ENCODE measurements at places on chromosomes 16 and 17.

DNA sequence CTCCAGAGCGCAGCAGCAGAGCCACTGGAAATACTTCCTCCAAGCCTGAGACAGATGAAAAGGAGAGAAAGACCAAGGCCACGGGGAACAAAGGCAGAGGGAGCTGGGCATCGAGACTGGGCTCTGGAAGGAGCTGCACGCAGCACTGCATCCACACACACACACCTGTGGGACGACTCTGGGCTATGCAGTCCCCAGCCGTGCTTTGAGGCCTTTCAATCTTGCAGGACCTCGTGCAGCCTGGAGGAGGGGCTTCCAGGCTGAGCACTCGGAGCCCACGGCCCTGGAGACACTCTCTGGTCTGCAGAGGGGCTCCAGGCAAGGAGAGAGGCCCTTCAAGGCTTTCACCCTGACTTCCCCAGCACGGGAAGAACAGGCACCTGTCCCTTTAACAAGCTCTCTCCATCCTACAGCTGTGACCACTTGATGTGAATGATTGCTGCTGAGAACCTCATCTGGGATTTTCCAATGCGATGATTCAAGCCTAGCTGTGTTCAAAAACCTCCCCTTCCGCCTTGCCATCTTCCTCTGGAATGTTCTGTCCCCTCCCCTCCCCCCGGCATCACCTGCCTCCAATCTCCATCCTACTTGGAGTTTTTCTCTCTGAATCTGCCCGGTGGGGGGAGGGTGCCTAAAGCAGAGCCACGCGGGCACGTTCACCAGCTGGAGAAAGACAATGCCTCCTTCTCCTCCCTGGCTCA, 37.5 kb downstream of the RBFOX3 start:
- DNase-seq = no peak

DNA sequence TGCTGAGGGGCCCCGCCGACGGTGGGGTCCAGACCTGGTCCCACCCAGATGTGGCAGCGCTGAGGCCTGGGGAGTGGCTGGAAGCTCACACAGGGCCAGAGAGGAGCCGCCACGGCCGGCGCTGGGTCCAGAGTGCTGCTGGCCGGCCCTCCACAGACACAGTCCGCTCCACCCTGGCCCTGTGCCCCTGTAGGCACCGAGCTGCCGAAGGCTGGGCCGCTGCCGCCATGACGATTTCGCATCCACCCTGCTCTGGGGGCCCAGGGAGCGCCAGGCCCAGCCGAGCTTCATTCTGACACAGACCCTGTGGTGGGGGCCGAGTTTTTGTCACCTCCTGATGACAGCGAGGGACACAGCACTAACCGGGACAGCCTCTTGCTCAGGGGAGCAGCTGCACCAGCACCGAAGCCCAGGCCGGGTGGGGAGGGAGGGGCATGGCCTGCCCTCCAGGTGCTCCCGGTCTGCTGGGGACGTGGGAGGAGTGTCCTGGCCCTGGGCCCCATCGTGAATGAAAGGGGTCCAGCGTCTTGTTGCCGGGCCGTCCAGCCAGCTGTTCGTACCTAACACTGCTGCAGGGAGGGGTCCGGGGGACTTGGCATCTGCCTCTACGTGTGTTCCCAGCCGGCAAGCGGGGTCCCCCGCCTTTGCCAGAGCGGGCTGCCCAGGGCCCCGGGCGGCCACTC, 27.1 kb upstream of the SSTR5 start:
- peak; percentile 77 for DNase-seq

- no peak for DNase-seq
Measured at GRCh38 chr16:9081158-9081557, 10.3 kb upstream of the HAPSTR1 start.

GRCh38 chr17:42853968-42854790, 3.2 kb downstream of the AOC3 start:
- DNase-seq = peak; percentile 40

GRCh38 chr16:29812754-29813643, 1.0 kb downstream of the PRRT2 start:
- DNase-seq = no peak

- DNase-seq = no peak
Measured at GRCh38 chr17:42700586-42701289, 18.4 kb downstream of the CNTNAP1 start.

DNA sequence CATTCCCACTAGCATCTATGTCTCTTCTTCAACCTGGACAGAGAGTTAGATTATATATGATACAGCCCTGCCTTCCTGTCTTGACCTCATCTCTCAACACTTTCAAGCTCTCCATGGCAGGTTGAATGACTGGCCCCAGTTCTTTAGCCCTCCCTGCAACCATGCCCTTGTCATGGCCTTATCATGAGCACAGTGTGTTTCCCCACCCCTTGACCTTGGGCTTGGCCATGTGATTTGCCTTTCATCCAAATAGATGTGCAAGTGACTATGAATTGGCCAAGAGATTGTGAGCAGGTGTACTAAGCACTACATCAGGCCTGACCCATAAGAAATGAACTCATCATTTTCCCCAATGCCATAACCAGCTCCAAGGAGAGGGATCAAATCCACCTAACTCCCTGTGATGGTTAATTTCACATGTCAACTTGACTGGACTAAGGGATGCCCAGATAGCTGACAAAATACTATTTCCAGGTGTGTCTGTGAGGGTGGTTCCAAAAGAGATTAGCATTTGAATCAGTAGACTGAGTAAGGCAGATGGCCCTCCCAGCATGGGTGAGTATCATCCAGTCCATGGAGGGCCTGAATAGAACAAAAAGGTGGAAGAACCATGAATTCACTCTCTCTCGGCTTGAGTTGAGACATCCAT, 97.4 kb downstream of the SLC39A11 start:
- DNase-seq = no peak

DNA sequence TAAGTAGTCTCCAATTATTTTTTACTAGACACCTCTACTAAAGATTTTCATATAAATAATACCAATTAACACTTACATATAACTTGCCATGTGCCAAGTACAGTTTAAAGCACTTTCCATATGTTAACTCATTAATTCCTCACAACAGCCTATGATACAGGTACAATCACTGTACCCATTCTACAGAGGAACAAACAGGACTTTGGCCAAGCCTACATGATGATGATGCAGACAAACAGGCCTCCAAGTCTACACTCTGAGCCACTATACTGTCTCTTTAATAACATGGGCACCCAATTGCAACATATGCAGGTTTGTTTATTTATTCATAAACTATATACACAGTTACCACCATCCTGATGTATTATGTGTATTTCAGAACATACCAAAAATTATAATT, 46.0 kb downstream of the TOX3 start:
- no peak for DNase-seq

DNA sequence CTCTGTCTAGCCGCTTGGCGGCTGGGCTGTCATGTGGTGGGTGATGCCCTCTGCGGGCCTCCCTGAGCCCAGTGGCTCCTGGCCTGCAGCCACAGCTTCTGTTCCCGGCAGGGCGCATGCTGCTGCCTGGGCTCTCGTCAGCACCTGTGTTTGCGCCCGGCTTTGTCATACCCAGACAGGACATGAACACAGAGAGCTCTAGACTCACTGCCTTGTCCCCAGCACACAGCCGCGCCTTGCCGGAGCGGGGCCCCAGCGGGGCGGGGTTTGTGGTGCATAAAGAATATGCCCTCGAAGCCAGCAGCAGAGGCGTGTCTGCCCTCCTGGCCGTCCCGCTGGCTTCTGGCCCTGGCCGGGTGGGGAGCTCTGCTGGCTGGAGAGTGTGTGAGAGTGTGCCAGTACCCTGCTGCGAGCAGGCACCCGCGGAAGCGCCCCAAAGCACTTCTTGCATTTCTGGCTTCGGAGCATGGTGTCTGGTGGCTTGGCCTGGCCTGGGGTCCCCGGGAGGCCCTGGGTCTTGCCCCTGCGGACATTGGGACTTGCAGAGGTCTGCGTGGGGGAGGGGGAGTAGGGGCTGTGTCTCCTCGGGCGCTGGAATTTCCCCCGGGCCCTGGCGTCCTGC, 14.4 kb downstream of the ASPSCR1 start:
- DNase-seq = peak; percentile 95

- DNase-seq = no peak
Measured at GRCh38 chr17:48568499-48569239, 9.5 kb downstream of the HOXB4 start.

DNA sequence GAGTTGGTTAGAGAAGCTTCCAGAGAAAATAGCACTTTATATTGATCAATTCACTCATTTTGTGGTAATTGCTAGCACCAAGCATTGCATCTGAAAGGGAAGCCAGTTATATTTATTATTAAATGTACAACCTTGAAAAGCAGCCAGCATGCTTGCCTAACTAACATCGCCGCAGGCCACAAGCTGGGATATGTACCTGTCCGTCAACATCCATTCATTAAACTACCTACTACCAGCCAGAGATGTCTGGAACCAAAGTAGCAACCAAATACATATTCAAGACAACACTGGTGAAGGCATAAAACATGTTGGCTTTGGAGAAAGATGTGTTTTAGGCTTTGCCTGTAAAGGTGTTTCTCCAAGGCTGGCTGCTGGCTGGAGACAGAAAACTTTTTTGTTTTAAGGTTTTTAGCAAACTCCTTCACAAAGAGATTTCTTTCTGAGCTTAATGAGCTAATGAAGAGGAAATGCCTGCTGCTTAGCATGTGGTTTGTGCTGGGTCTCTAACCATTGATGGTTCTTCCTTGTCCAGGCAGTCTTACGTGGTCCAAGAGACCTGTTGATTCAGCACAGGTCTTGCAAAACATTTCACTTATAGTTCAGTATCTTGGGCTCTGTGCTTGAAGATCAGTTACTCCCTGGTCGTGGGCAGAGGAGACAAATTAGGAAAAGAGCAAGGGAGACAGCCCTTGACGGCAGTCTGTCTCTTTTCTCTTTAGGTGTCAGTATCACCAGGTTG, 3.1 kb downstream of the ITPRIPL2 start:
- no peak for DNase-seq

DNA sequence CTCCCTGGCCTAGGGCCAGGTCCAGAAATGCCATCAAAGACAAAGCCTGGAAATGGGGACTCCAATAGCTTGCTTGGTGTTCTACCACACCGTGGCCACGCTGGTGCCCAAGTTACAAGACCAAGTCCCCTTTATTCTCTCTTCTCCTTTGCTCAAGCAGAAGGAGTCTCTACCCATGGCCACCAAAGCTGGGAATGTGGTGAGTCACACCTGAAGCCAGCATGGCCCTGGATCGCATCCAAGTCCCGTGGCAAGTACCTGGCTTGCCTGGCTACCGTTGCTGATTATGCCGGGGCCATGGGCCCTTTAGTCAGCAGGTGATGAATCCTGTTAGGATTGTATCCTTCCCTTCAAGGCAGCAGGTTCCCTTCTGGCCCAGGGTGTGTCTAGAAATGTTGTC, 260.0 kb downstream of the HAPSTR1 start:
- no peak for DNase-seq

DNA sequence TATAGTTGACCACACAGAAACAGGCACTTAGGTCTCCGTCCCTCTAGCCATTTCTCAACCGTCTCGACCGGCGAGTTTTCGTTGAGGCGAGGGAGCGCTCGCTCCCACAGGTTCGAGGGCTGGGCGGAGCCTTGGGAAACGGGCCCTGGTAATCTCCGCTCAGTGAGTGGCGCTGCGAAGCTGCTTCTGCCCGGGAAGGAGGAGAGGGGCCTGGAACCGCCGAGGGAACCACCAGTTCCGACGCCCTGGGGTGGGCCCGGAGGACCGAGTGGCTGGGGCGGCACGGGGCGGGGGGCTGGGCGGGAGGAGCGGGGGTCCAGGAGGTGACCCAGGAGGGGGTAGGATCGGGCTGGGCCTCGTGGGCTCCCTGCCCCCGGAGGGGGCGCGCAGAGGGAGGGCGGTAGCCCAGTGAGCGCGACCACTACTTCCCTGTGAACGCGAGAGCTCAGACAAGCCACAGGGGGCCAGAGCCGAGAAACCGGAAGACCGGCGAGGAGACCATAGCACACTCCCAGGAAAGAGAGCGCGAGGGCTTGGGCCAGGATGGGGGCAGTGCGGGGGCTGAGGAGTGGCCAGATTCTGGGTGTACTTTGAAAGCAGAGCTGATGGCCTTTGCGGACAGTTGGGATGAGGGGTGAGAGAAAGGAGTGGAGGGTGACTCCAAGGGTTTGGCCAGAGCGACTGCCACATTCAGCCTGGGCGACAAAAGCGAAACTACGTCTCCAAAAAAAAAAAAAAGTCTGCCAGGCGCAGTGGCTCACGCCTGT, 29.9 kb upstream of the ARL4D start:
- peak; percentile 90 for DNase-seq

DNA sequence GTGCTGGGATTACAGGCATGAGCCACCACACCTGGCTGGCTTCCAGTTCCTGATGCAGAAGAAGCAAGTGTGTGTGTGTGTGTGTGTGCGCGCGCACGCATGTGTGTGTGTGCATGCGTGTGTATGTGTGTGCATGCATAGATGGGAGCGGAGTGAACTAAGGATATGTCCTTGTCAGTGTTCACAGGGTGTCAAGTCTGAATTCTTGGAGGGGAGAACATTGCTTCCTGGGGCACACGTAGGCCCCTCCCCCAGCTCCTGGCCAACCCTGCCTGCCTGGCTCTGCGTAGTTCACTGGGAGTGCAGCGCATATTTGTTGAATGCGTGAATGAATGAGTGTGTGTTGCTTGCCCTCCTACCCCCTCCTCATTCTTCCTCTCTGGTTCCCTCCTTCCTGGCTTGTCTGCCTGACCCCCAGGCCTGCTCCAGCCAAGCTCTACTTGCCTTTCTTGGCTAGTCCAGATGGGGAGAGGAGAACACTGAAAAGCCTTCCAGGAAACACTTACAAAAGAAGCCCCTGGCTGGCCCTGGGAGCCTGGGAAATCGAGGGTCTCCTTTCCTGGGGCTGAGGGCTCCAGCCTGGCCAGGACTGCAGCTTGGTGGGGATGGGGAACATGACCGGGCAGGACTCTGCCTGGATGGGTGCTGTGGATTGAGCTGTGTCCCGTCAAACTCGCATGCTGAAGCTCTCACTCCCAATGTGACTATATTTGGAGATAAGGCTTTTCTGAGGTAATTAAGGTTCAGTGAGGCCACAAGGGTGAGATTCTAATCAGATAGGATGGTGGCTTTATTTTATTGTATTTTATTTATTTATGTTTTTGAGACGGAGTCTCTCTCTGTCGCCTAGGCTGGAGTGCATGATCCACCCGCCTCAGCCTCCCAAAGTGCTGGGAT, 27.9 kb downstream of the IGFBP4 start:
- DNase-seq = no peak
